ENCODE measurements at places on chromosomes 12 and 14.
A peak's percentile ranks its signal among the peaks of the same experiment; 100 is the strongest.

- DNase-seq = no peak
Observed at GRCh38 chr12:100473050-100473715, 483 bp upstream of the NR1H4 start.

- no peak for DNase-seq
Observed at GRCh38 chr12:7915661-7916403, 20.2 kb downstream of the SLC2A3 start.

GRCh38 chr14:99548871-99549515 lies 55.0 kb downstream of the CCDC85C start:
- DNase-seq = no peak

DNA sequence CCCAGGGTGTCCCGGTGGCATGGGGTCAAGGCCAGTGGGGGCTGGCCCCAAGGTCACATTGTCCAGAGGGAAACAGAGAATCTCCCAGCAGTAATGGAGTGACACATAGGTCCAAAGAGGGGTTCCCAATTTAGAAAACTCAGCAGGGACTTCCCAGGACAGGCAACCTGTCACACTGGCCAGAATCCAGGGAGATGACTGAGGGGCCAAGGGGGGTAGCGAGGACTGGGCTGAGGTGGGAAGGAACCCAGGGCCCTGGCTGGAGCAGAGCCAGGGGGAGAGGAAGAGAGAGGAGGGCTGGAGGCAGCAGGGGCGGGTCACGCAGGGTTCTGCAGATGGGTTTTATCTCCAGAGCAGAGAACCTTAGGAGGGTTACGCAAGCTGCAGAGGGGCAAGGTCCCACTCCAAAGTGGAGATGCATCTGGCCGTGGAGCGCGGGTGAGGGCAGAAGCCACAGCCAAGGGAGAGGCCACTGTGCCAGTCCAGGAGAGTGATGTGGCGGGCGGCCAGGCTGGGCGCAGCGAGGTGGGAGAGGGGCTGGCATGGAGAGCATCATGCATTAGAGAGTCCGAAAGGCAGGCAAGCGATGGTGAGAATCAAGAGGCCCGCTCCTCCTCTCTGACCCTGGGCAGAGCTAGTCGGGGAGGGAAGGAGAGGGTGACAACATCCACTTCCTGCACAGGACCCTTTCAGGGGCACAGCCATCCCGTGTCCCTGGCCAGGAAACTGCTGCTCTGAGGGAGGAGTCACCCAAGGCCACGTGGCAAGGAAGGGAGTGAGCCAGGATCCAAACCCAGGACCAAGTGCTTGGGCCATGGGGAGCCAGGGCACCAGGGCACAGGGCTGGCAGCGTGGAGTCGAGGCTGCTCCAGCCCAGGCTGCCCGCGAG lies 29.0 kb downstream of the NCOR2 start:
- no peak for DNase-seq

DNA sequence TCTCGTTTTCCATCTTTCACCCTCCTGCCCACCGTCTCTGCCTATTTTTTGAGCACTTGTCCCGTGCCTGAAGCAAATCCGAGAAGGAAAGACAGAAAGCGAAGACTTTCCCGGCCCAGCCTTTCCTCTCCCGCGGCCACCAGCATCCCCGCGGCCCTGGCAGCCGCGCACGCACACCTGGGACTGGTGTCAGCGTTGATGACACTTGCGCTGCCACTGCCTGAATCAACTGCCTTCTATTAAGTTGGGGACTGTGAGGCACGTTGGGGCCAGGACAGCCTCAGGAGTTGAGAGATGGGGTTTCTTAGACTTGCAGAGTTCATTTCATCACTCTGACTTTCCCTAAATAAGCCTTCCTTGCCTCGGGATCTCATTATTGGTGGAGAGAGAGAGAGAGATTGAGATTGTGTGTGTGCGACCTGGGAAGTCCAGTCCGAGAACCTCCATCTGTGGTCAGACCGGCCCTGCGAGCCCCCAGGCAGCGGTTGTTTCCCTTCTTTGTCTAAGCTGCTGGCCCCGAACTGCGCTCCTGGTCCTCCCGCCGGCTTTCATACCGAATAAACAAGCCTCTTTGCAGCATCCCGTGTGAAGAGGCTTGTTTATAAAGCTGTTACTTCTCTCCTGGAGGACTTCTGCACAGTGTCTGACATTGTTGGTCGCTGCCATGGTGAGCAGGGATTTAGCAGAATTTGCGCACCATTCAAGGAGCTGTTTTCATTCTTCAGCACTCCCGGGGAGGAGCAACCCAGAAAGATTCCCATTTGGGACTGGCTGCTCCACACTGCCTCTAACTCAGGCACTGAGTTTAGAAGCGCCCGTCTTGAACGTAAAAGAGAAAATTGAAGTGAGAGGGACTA lies 1.5 kb downstream of the PDZRN4 start:
- DNase-seq = no peak

GRCh38 chr14:70008284-70009262 lies 129.4 kb downstream of the SMOC1 start:
- DNase-seq = no peak

- no peak for DNase-seq
Observed at GRCh38 chr14:50985859-50986331, 41.6 kb upstream of the PYGL start.

GRCh38 chr14:96380735-96381134 lies 11.2 kb upstream of the AK7 start:
- no peak for DNase-seq

GRCh38 chr12:6772331-6772695 lies at the start of gene LAG3:
Gene LAG3 (plus strand): TSS chr12:6772520. CDS start chr12:6772853, 333 bp downstream.
- peak; percentile 64 for DNase-seq

DNA sequence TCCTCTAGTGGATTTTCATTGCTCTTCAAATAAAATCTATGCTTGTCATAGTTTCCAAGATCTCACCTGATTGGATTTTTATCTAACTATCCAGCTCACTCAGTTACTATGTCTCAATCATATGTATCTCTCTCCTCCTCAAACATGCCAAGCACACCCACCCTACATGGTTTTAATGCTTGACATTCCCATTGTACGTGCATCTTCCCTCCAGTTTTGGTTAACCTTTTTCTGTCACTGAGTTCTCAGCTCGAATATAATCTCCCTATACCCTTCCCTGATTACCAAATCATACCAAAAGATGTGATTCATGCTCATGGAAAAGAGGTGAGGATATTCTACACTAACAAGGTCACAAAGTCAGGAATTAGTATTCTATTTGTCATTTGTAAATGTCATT lies 12.0 kb upstream of the PTPRQ start:
- DNase-seq = no peak

- no peak for DNase-seq
Observed at GRCh38 chr14:87522575-87522974, 470.4 kb downstream of the GALC start.
